ENCODE measurements at places on chromosomes 2 and 18.

- DNase-seq = no peak
Measured at GRCh38 chr2:98472132-98472650, 27.5 kb downstream of the INPP4A start.

- DNase-seq = no peak
Measured at GRCh38 chr2:52970642-52971041, 797.0 kb upstream of the CHAC2 start.

DNA sequence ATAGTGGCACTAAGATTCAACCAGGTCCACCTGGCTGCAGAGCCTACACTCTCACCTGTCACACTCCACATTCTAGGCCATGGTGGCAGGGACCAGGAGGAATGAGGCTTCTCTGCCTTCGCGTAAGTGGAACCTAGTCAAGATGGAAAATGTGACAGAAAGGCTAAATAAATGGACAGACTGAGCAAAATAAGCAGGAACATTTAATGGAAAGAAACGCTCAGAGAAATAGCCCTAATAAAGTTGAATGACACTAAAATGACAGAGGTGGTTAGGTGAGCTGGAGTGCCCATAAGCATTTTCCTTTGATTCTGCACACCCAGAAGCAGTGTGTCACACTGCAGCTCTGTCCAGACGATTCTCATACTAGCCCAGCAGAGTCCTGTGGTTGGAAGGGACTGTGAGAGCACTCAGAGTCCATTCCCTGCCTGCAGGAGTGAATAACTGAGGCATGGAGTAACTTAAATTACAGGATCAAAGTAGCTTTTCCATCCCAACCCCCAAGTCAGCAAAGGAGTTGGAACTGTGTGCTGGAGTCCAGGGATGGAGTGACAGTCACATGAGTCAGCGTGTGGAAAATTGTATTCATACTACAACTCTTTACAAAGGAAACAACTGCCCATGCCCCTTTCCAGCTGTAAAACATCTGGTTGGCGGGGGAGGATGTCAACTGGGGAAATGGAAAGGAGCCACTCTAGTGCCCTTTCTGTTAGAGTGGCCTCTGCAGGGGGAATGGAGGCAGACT lies 105.4 kb upstream of the LGALSL start:
- DNase-seq = peak; percentile 13

DNA sequence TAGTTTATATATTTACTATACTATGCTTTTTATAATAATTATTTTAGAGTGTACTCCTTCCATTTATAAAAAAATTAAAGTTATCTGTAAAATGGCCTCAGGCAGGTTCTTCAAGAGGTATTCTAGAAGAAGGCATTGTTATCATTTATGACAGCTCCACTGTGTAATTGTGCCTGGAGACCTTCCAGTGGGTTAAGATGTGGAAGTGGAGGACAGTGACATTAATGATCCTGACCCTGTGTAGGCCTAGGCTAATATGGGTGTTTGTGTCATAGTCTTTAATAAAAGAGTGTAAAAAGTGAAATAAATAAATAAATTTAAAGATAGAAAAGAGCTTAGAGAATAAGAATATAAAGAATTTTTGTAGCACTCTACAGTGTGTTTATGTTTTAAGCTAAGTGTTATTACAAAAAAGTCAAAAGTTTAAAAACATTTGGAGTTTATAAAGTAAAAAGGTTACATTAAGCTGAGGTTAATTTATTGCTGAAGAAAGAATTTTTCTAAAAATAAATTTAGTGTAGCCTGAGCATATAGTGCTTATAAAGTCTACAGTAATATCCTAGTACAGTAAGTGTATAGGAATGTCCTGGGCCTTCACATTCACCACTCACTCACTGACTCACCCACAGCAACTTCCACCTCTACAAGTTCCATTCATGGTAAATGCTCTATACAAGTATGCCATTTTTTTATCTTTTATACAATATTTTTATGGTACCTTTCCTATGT lies 190.0 kb upstream of the SESTD1 start:
- peak; percentile 36 for DNase-seq

DNA sequence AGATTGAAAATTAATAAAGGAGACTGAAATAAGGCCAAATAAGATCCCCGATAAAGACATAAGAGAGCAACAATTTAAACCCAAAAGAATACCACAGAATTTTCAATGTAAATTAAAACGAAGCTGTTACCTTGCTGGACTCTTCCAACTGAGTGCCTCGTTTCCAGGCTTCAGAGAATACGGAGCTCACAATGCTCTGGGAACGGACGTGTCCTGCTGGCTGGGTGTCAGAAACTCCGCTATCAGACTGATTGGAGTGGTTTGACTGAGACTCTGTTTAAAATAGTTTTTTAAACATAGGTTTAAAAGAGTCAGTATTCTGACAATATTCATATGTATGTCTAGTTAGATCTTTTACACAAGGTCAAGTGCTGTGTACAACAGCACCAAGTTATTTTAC lies 90.4 kb downstream of the RAPH1 start:
- no peak for DNase-seq

- no peak for DNase-seq
Measured at GRCh38 chr2:168555283-168555682, 99.2 kb downstream of the CERS6 start.

- no peak for DNase-seq
Measured at GRCh38 chr18:69853051-69853450, 94.6 kb downstream of the CD226 start.

DNA sequence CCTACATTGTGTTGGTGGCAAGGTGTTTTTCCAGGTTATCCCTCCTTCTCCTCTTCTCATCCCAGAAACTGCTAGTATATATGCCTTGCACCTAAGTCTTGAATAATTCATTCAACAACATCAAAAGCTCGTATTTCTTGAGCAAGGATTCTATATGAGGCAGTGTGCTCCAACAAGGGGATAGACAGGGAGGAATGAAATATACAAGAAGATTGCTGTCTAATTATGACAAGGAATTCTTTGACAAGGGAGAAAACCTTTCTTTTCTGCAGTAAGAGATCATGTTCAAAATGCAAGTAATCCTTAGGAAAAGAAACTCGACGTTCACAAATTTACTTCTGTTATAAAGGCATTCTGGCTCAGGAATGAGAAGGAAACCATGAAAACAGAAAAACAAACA lies 788.6 kb downstream of the TDRD15 start:
- DNase-seq = no peak

DNA sequence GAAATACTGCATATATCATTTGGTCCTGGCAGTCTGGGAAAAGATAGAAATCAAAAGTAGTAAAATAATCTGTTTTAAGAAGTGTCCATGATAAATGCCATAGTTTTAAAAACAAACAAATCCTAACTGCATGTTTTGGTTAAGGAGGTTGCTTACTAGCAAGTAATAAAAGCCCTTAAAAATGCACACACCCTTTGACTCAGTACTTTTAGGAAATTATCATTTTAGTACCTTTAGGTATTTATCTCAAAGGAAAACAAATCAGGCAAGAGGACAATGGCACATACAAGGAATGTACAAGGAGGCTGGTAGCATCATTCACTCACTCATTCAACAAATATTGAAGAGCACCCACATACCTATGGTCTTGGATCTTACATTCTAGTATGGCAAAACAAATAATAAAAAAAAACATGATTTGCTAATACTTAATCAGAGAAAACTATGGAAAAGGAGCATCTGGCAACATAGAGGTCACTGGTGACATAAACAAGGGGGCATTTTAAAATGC lies 67.6 kb downstream of the OLA1 start:
- DNase-seq = no peak

- no peak for DNase-seq
Measured at GRCh38 chr18:52822160-52822559, 482.2 kb downstream of the DCC start.

DNA sequence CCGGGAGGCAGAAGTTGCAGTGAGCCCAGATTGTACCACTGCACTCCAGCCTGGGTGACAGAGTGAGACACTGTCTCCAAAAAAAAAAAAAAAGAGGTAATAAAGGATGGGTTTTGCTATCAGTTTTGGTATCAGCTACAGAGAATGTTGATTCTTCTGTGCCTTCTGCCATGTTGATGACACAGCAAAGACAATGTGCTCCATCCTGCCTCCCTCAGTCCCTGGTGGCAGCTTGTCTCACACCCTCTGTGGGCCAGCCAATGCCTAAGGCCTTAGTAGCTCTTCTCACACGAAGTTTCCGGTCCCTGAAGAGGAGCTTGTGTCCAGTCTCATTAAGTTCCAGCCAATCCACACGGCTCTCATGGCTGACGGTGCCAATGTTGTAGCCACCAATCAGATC lies 17.6 kb downstream of the IFT172 start:
- DNase-seq = no peak

DNA sequence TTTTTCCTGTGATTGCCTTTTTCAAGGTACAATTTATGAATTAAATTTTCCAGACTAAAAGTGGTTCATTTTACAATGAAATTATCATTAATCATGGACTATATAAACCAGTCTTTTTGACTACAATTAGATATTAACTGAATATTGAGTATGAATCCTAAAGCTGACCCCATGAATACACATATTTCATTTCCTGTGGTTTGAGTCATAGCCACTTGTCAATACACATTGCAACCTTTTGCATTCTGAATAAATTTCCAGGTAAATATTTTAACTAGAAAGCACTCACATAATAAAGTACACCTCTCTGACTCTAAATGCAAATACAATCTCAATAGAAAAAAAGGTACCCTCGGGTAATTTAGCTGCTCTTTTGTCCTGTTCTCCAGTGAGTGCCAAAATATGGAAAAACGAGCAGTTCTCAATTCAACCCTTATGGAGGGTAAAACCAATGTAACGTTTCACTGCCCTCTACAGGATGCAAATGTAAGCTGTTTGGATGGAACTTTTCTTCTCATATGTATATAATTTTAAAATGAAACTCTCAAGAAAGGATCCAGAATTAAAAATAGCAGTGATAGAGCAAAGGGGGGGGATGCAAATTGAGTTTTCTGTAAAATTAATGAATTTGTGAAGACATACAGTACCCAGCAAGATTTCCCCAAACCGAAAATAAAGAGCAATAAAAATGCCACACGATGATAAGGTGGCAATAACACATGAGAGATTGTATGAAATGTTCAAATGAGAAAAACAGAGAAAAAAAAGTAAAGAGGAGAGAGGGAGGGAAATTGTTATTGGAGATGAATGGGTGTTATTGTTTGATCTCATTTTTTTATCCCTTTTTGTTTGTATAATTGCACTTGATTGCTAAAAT lies 1795.7 kb upstream of the PIK3C3 start:
- no peak for DNase-seq

DNA sequence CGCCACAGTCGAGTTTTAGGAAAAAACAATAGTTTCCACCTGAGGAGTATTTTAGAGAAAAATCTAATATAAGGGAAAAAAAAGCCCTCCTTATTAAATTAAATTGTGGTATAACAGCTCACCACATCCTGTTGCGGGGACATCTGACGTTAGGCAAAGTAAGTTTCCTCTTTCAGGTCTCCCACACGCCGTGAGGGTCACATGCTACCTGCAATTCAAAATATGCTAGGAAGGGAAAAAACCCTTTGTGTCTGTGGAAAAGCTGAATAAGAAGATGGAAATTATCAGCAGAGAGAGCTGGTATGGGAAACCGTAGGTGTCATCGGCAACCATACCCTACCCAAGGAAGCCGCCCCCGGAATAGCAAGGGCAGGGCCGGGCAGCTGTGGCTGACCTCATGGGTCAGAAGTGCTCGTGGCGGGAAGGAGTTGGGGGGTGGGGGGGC lies 128.0 kb downstream of the NFATC1 start:
- DNase-seq = no peak

GRCh38 chr2:198476007-198476406 lies 671.6 kb downstream of the PLCL1 start:
- no peak for DNase-seq

GRCh38 chr2:104028061-104028460 lies 825.9 kb upstream of the POU3F3 start:
- DNase-seq = no peak

GRCh38 chr2:191359133-191359532 lies 113.9 kb downstream of the MYO1B start:
- DNase-seq = no peak

DNA sequence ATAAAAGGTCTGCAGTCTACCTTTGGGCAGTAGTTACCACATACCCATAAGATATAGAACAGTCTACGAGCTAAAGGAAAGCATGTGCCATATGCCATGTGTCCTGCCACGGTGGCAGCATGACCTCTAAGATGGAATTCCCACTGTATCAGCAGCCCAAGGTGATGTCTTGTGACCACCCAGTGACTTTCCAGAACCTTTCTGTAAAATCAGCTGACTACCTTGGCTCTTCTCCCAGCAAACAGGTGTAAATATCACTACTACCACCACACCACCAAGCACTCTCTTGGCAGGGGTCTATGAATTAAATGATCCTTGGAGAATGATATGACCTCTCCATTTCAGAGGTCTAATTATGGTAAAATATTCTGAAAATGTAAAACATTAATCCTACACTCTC lies 99.6 kb downstream of the METTL8 start:
- DNase-seq = no peak

DNA sequence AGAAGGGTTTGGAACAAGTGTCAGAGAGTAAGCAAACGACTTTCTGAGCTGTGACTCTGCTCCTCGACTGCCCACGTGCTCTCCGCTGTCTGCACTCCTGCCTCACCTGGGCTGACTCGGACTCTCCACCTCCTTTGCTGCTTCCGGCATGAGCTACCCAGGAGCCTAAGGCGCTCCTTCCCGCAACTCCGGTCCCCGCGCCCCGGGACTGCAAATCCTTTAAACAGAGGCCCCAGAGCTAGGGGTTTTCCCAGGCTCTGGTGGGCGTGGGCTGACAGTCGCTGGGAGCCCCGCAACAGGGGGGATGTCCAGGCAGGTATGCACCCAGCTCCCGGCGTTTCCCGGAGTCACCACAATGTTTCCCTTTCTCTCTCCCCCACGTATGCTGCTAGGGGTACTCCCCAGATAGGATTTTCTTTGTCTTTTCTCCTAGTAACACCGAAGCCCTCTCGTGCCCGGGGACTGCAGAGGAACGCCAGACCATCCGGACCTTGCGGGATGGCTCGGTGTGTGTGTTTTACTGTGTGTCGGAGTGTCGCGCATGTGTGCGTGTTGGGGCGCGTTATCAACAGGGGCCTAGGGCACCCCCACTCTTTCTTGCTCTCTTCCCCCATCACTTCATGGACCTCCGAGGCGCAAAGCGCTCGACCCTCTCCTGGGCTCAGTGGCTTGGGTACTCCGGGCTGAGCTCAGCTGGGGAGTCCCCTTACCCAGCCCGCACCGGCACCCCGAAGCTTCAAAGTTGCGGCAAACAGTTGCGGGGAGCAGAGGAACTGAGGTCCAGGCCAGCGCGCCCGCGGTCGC lies 691 bp upstream of the THSD7B start:
- DNase-seq = no peak

GRCh38 chr2:238914648-238915015 lies 66.7 kb downstream of the TWIST2 start:
- peak; percentile 60 for DNase-seq

- DNase-seq = no peak
Measured at GRCh38 chr2:151478011-151478410, 68.3 kb downstream of the RIF1 start.

DNA sequence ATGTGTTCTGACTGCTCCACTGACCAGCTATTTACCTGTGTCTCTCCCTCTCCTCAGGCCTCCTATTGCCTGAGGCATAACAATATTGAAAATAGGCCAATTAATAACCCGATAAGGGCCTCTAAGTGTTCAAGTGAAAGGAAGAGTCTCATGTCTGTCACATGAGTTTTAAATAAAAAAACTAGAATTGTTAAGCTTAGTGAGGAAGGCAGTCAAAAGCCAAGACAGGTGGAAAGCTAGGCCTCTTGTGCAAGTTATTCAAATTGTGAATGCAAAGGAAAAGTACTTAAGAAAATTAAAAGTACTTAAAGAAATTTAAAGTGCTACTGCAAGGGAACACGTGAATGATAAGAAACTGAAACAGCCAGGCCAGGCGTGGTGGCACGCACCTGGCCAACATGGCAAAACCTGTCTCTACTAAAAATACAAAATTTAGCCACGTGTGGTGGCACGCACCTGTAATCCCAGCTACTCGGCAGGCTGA lies 44.9 kb upstream of the TAF4B start:
- DNase-seq = no peak
